Left renal cortex interstitium (tissue), 4 donors: ENCODE measurements at places on chromosomes 6 and 20. TPM values are rescaled to one million over a fixed set of nuclear protein-coding genes. Genes with fewer than 3 reads are reported as not detected.

The FAM83D gene
- polyA plus RNA-seq, result 14.2 TPM

The LGSN gene
- polyA plus RNA-seq, result 0.92 TPM

The MATN4 gene
- 0.52 TPM for polyA plus RNA-seq

The KHDC1L gene
- 0.32 TPM for polyA plus RNA-seq

The SAMD3 gene
- polyA plus RNA-seq, result 0.88 TPM

The IPCEF1 gene
- 8.4 TPM for polyA plus RNA-seq

The TMC2 gene
- 0.14 TPM for polyA plus RNA-seq

DNA sequence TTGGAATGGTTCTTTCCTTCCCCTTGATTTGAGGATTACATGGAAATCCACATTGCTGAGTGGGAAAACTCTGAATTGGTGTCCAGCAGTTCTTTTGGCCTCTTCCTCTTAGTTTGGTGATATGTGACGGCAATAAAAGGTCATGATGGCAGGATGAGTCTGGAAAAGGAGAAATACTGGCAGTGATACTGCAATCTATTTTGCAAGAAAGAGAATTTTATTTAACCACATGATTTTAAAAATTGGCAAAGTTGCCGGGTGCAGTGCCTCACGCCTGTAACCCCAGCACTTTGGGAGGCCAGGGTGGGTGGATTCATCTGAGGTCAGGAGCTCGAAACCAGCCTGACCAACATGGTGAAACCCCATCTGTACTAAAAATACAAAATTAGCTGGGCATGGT lies 73.1 kb downstream of the ADTRP start:
- no peak for DNase-seq

GRCh38 chr6:3663811-3664210 lies 87.7 kb downstream of the PXDC1 start:
- DNase-seq, result no peak

- no peak for DNase-seq
Measured at GRCh38 chr20:22428051-22428450, 156.3 kb downstream of the FOXA2 start.

DNA sequence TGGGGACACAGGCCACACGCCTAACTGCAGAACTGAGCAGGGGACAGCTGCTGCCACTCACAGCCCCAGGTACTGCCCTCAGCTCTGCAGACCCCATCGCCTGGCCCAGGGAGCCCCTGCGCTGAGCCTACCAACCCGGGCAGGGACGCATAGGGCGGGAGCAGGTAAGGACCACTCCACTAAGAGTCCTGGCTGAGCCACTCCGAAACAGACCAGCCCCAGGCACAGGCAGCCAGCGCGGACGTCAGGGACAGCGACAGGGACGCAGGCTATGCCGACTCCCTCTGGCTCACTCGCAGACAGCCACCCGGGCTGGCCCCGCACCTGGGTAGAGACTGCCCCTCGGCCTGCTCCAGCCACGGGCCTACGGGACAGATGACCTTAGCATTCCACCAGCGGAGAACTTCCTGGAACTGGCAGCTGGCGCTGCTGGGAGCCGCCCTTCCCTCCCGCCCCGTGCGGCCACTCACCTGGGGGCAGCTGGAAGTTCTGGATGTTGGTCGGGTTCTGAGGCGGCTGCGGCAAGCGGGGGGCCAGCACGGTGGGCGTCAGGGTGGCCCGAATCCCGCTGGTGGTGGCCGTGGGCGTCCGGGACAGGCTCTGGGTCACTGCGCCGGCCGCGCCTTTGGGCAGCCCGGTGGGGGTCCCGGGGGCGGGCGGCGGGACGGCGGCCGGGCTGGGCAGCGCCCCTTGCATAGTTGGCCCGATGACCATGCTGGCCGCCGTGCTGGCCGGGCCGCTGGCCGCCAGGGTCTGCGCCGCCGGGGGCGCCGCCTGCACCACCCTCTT lies 1.5 kb downstream of the TAF4 start:
- no peak for DNase-seq

DNA sequence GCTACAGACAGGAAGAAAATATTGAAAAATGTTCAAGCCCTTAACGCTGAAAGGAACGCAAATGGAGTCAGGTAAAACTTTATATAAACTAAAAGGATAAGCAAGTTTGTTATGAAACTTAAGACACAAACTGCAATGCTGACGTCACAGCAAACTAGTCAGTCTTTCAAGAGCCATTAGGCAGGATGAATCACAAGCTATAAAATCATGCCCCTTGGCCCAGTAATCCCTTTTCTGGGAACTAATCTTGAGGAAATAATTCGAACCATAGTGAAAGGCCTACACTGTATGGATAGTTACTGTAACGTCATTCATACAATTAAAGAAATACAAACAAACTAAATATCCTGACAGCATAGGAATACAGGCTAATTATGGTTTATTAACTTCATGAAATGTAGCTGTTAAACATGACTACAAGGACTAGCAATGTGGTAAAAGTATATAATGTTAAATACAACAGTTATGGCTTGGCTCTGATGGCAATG lies 42.7 kb upstream of the HINT3 start:
- DNase-seq, result no peak

DNA sequence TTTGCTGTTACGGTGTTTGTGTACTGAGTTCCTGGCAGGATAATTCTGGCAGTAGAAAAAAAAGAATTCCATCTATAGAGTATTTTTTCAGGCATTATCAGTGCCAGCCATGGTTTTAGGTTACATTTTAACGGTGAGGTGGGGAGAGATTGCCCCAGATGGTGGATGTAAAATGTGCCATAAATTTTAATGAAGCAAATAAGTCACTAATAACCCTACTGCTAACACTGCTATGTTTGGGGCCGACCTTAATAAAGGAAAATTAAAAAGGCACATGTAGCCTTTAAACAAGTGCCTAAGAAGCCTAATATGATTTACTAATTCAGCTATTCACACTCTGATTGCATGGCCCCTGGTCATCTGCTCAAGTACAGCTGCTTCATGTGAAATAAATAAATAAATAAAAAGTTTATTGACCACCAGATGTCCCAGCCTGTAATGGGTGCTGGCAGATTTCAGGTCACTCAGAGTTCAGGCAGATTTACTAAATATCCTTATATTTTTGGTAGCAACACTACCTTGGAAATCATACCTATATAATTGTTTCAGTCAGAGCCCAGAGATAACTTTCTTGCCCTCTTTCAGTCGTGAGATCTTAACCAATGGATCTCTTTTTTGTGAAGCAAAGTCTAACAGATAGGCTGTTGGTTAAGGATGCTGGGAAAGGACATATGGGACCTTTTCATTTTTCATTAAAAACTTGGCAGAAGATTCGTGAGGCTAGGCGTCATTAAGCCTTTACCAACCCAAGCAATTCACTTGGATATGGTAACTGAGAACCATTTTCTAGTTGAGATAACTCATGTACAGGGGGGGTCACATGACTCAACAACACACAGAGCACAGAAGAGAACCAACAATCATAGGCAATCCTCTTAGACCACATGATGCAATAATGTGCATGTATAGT lies 495.0 kb upstream of the NRSN1 start:
- no peak for DNase-seq

DNA sequence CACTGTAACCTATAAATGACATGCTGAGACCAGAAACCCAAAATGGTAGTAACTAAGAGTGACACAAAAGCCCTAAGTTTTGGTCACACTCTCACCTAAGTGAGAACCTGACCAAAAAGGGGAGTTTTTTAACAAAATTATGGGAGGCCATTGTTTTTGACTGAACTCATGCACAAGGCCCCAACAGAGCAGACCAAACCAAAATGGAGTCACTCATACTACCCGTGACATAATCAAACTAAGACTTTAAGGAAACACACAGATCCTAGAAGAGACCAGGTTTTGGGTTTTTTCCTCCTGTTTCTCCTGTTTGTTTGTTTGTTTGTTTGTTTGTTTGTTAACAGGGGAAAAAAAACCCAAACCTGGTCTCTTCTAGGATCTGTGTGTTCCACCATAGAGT lies 49.2 kb upstream of the MRAP2 start:
- DNase-seq, result no peak

DNA sequence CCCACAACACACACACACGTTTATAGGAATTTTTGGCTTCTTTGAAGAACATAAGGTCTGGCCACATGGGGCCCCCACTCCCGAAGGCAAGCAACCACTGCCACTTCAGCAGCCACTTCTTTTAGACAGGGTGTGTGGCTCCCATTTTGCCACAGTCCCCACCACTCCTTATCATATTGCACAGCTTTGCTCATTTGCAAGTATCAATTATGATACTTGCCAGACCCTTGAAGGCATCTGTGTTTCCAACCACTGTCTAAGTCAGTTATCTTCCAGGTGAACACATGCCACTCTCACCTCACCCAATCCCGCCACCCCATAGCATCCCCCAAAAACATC lies 73.1 kb downstream of the NOL4L start:
- no peak for DNase-seq

- no peak for DNase-seq
Measured at GRCh38 chr20:25136643-25137559, 55.0 kb upstream of the VSX1 start.

DNA sequence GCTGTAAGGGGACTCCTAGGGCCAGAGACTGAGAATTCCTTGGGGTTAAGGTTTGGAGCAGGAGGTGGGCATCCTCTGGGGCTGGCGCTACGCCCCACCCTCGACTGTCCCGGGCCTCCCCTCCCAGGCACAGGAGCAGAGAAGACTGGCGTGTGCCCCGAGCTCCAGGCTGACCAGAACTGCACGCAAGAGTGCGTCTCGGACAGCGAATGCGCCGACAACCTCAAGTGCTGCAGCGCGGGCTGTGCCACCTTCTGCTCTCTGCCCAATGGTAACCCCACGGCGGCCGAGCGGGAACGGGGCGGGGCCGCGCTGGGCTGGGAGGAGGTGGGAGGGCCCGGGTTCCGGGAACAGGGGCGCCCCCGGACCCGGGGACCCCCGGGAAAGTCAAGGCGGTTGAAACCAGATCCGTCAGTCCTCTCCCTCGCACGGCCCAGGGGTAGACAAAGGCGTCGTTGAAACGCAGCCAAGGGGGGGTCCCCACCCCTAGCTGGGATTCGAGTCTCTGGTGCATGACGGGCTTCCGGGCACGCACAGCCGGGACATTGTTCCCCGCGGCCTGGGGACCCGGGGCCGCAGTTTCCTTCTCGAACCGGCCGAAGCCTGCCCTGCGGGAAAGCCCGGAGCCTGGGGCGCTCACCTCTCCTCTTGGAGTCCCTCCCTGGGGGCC lies 844 bp downstream of the WFDC2 start:
- DNase-seq, result peak; percentile 52

DNA sequence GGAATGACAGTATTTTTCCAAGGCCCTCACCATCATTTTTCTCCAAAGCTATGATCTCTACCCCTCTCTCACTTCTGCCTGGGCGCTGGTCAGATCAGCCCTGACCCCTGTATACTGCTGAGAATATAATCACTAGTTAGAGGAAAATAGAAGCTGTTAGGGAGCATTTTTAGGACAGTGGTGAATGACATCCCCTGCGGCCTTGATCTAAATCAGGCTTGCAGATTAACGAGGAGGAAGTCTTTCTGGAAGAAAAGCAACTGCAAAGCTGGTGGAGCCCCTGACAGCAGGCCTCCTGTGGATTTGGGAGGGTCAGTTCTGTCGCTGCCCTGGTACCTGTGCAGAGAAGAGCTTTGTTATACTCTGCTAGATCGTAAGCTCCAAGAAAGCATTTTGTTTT lies 107.9 kb downstream of the RPP40 start:
- no peak for DNase-seq

GRCh38 chr20:37407019-37407566 lies 61.2 kb downstream of the SRC start:
- DNase-seq, result no peak

DNA sequence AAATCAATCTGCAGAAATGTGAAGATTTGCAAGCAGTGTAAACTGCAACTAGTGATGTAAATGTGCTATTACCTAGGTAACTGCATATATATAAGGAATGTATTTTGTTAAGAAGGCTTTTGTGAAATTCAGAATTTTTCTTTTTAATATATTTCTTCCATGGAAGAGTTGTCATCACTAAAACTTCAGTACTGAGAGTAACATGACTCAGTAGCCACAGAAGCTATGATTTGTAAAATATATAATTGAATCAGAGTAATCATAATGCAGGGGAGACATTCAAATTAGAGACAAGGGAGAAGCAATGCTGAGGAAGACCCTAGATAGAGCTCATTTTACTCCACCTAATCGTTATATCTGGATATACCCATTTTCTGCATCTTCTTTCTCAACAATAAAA lies 141.7 kb downstream of the ADGRG6 start:
- no peak for DNase-seq

- DNase-seq, result no peak
Measured at GRCh38 chr20:36542516-36543183, 1.3 kb downstream of the MYL9 start.

GRCh38 chr6:91678679-91679446 lies 1092.0 kb upstream of the MAP3K7 start:
- no peak for DNase-seq

GRCh38 chr6:110548110-110548847 lies 71.9 kb upstream of the SLC22A16 start:
- no peak for DNase-seq

GRCh38 chr6:36290668-36291620 lies 21.1 kb downstream of the PNPLA1 start:
- DNase-seq, result no peak

DNA sequence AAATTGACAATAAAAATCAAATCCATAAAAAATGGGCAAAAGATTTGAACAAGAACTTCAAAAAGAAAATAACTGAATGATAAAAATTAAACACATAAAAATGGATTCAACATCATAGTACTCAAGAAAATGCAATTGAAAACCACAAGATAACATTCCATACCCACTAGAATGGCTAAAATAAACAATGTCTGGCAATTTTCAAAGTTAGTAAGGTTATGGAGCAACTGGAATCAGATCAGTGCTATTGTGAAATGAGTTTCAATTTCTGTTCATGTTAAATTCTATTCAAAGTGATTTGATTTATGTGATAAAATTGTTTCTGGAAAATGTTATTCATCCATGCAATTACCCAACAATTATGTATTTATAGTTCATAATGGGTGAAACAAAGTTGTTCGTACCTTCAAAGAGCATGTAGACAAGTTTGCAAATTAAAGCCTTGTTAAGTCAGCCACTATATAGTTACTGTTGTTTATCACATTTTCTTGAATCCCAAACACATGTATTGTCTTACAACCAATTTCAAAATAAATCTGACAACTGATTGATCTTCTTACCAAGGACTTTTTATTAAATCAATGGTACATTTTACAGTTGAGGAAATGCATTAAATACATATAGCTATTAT lies 151.5 kb upstream of the CENPW start:
- no peak for DNase-seq

GRCh38 chr6:46598215-46598614 lies 54.4 kb downstream of the CYP39A1 start:
- no peak for DNase-seq

- no peak for DNase-seq
Measured at GRCh38 chr20:34512955-34513419, 3.2 kb upstream of the DYNLRB1 start.

- no peak for DNase-seq
Measured at GRCh38 chr6:104413767-104414166, 446.0 kb downstream of the HACE1 start.

GRCh38 chr6:12748815-12749521 lies 32.4 kb downstream of the PHACTR1 start:
- no peak for DNase-seq
